CD4-positive, alpha-beta T cell treated with Interleukin-15 for 4 hours (primary cell): ENCODE measurements at places on chromosomes 5 and 9.
A peak's percentile ranks its signal among the peaks of the same experiment; 100 is the strongest.

DNA sequence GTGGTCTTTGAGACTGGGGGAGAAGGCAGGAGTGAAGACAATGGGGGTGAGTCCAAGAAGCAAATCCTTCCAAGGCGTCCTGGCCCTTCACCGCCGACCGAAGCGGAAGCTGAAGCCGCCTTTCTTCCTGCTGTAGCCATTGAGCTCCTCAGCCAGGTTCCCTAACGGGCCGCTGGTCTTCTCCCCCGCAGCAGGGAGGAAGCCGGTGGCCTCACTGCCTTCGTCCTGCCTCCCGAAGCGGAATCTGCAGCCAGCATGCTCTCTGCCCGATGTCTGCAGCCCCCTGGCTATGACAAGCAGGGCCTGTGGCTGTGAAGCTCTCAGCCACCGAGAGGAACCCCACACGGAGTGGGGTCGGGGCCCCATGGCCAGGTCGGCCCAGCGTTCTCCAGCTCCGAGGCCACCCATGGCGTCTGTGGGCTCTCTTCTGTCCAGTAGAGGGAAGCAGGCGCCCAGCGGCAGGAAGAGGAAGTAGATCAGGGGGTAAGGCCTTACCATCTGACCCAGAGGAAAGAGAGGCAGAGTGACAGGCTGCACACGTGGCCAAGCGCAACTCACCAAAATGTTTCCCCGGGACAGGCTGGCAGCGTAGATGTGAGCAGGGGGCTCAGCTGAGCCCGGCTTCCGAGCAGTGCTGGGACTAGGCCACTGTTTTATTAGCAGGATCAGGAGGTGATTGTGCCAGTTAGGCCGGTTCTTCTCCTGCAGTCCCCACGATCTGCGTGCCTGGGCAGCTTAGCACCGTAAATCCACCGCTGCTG, 3.1 kb downstream of the QRFP start:
- DNase-seq = peak; percentile 4

- no peak for DNase-seq
These were observed 97.6 kb downstream of the ARSB start for GRCh38 chr5:78887384-78888118.

DNA sequence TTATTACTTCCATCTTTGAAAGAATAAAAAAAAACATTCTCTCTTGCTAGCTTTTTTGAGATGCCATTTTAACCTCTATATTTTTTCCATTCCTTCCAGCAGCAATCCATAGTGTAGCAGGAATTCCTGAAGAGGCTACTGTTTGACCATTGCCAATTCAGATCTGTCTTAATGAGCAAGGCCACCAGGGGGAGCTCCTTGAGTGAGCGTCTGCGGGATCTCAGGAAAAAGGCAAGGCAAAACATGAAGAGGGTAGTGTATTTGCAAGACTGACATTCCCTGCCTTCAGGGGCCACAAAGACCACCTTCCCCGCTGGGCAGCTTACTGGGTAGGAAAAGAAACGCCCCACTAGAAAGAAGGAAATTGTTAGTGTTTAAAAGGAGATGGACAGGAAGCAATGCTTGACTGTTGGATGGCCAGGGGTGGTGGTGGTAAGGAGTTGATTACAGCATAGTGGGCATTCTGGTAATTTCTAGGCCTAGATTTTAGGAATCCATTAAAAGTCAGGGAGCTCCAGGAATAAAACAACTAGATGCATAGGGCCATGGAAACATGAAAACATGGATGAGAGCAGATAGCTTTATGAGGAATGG, 206.6 kb upstream of the HAPLN1 start:
- peak; percentile 17 for DNase-seq

DNA sequence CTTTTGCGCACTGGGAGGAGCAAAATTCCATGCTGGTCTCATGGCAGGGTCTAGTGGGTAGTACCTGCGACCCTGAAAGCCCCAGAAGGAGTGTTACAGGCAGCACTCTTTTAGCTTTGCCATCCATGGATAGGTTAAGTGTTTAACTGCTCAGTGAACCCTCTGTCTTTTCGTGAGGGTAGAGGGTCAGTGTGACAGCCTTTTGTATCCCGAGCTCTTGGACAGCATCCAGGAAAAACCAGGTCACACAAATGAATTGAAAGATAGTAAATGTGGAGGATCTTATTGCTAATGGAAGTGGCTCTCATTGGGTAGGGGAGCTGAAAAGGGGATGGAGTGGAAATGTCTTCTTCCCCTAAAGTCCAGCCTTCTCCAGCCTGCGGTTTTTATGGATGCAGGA, 57.8 kb upstream of the CCDC112 start:
- DNase-seq = no peak

DNA sequence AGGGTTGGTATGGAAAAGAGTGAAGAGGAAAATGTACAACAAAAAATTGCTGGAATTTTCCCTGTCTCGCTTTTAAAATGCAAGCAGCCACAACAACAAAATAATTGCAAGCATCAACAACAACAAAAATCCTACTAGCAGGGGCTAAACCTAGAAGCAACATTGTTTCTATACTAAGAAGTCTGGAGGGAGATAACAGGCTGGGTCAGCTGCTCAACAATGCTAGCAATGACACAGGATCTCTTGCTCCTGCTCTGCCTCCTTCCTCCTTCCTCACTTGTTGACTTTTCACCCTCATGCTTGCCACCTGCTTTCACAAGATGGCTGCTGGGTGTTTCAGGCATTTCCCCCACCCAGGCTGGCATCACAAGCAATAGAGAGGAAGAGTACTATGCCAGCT, 7.6 kb upstream of the AOPEP start:
- no peak for DNase-seq

GRCh38 chr9:70340572-70340971, 73.9 kb downstream of the KLF9 start:
- peak; percentile 23 for DNase-seq

- no peak for DNase-seq
These were observed 110.0 kb upstream of the RPS23 start for GRCh38 chr5:82388181-82388580.

- DNase-seq = no peak
These were observed 2.0 kb downstream of the NIPBL start for GRCh38 chr5:36878392-36879082.
